ENCODE measurements at places on chromosomes 6 and 20. TPM values are rescaled to one million over a fixed set of nuclear protein-coding genes. Genes with fewer than 3 reads are reported as not detected.

DNA sequence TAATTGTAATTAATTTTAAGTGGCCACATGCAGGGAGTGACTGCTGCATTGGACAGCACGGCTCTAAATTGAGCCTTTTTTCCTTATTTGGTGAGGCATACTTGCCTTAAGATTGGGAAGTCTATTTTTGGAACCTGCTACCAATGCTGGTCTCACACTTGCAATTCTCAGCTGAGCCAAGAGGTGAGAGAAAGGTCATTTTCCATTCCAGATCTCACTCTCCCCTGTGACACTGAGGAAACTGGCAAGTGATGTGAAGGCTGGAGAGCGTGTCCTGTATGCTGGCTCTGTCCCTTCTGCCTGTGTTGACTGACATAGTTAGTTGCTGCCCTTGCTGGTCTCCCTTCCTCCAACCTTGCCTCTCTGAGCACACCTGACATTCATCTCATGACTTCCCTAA, 735 bp upstream of the MOG start:
- no peak for DNase-seq

DNA sequence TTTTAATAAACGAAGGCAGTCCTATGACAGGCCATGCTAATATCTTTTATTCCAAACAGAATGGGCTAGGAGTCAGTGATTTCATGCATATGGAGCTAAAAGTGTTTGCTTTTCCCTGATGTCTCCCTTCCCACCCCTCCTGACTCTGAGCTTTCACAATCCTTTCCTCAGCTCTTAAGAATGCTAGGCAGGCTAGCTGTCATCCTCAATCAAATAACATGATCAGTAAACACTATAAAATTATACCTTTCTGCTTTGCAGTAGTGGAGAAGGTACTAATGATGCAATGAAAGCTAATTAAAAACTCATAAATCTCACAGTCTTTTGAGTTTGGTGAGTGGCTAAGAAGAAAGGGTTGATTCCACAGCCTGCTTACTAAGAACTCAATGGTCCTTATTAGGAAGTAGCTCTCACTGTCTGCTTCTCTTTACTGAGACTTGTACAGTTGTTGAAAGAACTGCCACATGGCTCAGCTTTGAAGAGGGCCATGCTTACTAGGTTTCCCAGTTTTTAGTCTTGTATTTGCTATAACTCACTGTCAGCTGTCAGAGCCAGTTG, 250.9 kb upstream of the JAG1 start:
- no peak for DNase-seq

Gene DDX43
- 5.9 TPM for total RNA-seq

DNA sequence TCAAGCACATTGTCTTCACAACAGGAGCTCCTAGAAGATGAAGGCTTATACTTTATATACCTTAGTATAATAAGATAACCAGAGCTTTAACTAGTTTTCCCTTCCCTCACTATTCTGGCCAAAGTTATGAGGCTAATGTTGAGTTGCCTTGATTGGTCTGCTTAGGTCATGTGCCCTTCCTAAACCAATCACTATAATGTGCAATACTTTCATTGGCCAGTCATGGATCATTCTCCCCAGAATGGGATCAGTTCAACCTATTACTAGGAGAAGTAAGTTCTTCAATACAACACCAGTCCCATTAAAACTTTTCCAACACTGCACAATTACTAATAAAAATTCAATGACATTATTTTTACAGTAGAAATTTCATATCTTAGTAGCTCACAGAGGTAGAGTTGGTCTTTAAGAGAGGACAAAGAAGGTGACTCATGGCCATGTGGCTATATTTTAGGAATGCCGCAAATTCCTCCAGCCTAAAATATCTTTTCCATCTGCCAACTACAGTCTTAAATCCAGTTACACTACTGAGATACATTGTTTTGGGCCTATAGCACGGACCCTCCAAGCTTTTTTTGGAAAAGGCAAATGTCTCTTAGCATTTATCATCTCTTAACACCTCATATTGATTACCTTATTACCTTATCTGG, 12.5 kb upstream of the POU3F2 start:
- no peak for DNase-seq

DNA sequence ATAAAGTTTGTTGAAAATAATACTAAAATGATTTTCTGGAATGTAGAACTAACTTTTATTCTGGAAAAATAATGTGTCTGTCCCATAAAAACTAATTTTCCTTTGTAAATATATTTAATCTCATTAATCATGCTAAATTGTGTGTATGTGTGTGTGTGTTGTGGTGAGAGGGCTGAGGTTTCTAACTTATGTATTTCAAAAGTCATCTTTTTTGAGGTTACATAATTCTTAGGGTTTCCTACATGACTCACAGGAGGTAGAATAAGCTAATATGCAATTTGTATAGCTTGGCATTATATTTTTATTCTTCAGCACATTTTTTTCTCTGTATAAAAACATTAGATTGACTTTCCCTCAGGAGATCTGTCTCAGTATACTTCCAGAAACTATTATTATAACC, 64.1 kb upstream of the CLVS2 start:
- DNase-seq = no peak

- DNase-seq = no peak
Observed at GRCh38 chr6:40419377-40419776, 167.8 kb downstream of the LRFN2 start.

DNA sequence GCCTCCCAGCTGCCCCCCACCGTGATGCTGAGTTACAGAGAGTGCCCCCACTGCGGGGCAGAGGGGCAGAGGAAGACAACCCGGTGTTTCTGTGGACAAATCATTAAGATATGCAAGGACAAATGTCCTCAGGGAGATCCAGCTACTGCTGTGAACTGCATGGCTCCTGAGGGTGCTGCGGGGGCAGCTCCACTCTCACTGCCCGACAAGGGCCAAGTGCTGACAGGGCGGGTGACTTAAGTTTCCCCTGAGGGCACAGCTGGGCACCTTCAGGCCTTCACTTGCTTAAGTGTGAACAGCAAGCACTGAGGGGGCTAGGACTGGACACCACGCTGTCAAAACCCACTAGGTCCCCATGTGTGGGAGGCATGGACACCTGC, 26.2 kb upstream of the TCFL5 start:
- DNase-seq = no peak

- no peak for DNase-seq
Observed at GRCh38 chr6:68134796-68135195, 500.3 kb upstream of the ADGRB3 start.

Gene VSX1
- total RNA-seq = 0.44 TPM

- no peak for DNase-seq
Observed at GRCh38 chr6:83962582-83962981, 71.0 kb upstream of the MRAP2 start.

Gene MTCH1
- total RNA-seq = 187 TPM

- no peak for DNase-seq
Observed at GRCh38 chr6:42914546-42914945, 1.3 kb upstream of the PTCRA start.

DNA sequence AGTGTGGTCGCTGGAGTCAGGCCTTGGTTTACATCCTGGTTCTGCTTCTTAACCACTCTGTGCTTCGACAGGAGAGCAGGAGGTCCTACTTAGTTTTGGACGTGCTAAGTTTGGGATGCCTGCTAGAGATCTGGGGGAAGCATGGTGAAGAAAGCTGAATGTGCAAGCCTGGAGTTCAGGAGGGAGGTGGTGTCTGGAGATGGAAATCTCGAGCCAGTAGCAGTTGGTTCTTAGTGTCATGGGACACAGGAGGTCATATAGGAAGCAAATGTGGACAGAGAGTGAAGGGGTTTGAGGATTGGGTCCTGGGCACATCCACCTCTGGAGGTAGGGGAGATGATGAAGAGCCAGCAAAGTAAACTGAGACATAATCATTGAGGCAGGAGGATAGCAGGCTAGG, 131.4 kb downstream of the SYCP2 start:
- no peak for DNase-seq

Gene ESF1
- 19.0 TPM for total RNA-seq

- DNase-seq = no peak
Observed at GRCh38 chr20:31605902-31606803, 1.1 kb downstream of the ID1 start.

- DNase-seq = no peak
Observed at GRCh38 chr20:62710886-62711702, 2.5 kb downstream of the NTSR1 start.

Gene ASIP
- 0.96 TPM for total RNA-seq

GRCh38 chr6:161996783-161997182, 722.9 kb upstream of the AGPAT4 start:
- no peak for DNase-seq

Gene F13A1
- 53.3 TPM for total RNA-seq

DNA sequence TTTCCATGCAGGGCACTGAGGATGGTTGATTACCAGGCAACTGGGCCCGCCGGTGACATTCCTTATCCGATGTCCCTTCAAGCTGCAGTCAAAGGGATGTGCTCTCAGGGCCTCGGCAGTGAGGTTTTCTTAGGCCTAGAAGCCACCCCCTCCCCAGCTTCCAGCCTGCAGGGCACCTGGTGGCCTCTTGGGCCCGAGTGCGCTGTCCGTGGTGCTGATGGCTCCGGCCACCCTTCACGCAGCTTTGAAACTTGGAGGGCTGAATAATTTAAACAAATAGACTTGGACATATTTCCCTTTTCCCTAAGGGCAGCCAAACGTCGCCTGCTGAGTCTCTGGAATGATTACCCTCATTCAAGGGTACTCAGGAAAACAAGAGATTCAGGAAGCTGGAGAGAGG, 8.9 kb upstream of the MLN start:
- no peak for DNase-seq

- no peak for DNase-seq
Observed at GRCh38 chr20:10786678-10787077, 112.9 kb upstream of the JAG1 start.

DNA sequence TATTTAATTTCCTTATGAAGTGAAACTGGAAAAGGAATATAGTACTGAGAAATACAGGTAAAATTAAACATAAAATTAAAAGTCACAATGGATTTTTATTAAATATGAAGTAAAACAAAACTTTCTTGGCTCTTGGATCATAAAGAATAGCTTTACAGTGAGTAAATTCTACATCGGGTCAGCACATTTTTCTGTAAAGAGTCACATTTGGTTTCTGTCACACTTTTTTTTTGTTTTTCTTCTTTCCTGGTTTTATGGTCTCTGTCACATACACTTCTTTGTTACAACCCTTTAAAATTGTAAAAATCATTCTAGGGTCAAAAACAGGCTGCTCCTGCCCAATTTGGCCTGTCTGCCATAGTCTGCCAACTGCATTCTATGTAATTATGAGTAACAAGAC, 254.4 kb upstream of the POU3F2 start:
- DNase-seq = no peak

GRCh38 chr6:149208134-149208601, 109.3 kb upstream of the TAB2 start:
- DNase-seq = no peak

DNA sequence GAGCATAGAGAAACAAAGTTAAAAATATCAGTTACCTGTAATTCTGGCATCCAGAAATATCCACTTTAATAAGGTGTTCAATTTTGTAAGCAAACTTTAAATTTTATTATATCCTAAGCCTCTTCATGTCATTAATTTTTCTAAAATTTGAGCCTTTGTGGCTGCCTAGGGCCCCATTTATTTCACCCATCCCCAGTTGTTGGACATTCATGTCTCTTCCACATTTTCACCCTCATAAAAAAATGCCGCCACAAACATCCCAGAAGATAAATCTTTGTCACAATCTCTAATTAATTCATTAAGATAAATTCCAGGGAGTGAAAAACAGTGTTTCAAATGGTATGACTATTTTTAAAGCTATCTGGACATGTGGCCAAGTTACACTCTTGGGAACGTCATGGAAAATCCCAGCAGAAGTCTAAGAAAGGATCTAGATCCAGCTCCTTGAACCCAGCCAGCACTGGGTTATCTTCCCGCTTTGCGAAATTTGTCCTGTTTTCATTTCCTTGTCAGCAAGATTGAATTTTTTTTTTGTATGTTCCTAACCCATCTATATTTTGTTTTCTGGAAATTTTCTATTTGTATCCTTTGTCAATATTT, 97.2 kb downstream of the TMEM242 start:
- DNase-seq = no peak

DNA sequence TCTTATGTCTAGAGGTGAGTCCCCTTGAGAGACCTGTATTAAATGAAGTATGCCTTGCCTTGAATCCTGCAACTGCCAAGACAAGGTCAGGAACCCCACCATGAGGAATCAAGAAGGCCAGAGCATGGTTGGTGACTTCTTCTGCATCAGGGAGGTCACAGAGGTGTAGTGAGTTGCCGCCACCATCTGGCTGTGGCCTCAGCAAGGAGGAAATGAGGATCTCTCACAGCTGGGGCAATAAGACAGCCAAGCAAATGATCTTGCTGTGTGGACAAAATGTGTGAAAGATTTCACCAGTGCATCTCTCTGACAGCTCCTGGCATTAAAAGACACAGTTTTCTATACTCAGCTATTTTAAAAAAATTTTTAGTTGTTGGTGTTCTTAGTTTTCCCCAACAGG, 611.0 kb downstream of the DOK5 start:
- DNase-seq = no peak

Gene MAFB
- total RNA-seq = 39.0 TPM

Gene CAGE1
- total RNA-seq = not detected

GRCh38 chr6:152671171-152671570, 26.5 kb upstream of the MYCT1 start:
- DNase-seq = no peak

GRCh38 chr6:33583591-33584155, 3.6 kb upstream of the BAK1 start:
- DNase-seq = no peak

GRCh38 chr20:51525241-51526105, 17.0 kb downstream of the NFATC2 start:
- DNase-seq = no peak

- no peak for DNase-seq
Observed at GRCh38 chr20:50269091-50270033, 78.7 kb downstream of the CEBPB start.

Gene GPR6
- total RNA-seq = 0.15 TPM

GRCh38 chr20:20266552-20266951, 101.4 kb upstream of the INSM1 start:
- no peak for DNase-seq

Gene DLK2
- total RNA-seq = 3.6 TPM

Gene FOXF2
- total RNA-seq = 4.9 TPM

Gene FOXQ1
- total RNA-seq = 1.5 TPM

Gene RAET1L
- total RNA-seq = not detected

- no peak for DNase-seq
Observed at GRCh38 chr6:110325197-110325596, 33.0 kb downstream of the METTL24 start.

DNA sequence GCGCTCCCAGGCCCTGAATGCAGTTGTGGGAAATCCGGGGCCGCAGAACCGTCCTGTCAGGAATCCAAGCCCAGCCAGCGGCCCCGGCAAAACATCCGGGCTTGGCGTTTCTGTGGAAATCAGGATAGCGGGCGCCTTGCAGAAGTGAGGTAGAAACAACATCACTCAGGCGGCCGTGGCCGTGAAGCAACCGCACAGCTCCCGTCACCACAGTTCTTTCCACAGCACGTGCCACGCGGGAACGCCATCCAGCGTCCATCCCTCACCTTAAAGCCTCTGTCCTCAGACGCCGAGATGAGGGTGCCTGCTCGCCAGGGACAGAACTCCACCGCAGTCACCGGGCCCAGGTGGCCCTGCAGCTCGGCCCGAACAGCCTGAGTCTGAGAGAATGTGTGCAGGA, 34.1 kb downstream of the WDR27 start:
- DNase-seq = no peak

Gene LAMA4
- total RNA-seq = 129 TPM

GRCh38 chr20:47710665-47711045, 74.6 kb downstream of the SULF2 start:
- DNase-seq = no peak

GRCh38 chr6:51655517-51655916, 431.9 kb downstream of the PKHD1 start:
- no peak for DNase-seq
